ENCODE measurements at places on chromosomes 2 and 18.
A peak's percentile ranks its signal among the peaks of the same experiment; 100 is the strongest.

GRCh38 chr18:78323453-78324197, 656.0 kb upstream of the SALL3 start:
- DNase-seq: no peak

DNA sequence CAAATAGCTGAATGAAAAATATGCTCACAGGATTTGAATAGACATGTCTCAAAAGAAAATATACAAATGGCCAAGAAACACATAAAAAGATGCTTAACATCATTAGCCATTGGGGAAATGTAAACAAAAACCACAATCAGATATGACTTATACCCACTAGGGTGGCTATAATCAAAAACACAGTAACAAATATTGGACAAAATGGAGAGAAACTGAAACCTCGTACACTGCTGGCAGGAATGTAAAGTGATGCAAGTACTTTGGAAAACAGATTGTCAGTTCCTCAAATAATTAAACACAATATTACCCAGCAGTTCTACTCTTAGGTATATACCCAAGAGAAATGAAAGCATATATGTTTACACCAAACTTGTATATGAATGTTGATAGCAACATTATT, 213.0 kb downstream of the PHLPP1 start:
- DNase-seq: no peak

DNA sequence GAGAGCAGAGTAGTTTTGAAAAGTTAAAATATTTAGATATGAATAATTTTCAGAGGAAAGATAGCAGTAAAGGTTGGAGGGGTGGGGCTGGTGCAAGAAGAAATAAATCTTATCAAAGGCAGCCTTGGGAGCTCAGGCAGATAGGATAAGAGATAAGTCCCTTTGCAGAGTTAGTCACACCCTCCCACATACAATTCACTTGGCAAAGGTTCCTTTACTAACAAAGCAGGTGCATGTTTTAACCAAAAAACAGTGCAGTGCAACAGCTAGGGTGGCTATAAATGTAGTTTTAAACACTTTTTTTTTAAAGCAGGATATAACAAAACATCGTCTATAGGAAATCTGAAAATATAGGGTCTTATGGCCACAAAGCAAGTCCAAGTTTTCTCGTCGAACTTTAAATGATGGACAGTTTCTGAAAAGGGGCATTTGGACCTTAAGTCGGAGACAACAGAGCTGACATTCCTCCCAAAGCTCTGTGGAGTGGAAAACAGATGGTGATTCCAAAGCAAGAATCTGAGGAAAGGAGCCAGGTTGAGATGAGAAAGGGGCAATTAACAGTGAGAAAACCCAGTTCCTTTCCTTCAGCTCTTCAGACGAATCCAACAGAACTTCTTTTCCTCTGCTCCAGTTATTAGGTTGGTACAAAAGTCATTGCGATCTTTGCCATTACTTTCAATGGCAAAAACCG, 53.0 kb downstream of the EPHA4 start:
- no peak for DNase-seq

- no peak for DNase-seq
Measured at GRCh38 chr18:48693625-48694262, 154.9 kb downstream of the CTIF start.

DNA sequence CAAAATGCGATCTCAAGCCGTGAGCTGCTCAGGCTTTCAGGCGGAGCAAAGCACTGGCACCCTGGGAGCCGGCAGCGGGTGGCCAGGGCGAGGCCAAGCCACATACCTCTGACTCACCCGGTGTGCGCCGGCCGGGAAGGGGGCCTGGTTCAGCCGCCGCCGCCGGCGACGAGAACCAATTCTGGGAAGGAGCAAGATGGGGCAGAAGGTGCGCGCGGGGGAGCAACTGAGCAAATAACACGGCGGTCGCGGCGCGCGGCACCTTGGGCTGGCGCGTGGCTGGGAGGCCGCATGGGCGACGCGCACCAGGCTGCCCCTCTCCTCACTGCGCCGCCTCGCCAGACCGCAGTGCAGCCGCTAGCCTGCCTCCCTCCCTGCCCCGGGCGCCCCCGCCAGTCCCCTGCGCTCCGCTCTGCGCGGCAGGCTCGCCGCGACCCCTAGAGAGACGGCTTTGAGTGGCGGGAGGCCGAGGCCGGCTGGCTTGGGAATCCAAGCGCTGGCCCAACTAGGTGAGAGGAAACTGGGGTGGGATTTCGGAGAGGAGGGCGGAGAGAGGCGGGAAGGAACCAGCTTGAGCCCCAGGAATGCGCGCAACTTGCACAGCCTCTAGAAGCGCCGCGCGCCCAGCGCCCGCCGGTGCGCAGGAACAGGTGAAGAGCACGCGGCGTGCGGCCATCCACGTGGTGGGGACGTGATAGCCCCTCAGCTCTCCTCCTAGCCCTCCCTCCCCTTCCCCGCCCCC, 3.2 kb downstream of the NRP2 start:
- DNase-seq: peak; percentile 62

DNA sequence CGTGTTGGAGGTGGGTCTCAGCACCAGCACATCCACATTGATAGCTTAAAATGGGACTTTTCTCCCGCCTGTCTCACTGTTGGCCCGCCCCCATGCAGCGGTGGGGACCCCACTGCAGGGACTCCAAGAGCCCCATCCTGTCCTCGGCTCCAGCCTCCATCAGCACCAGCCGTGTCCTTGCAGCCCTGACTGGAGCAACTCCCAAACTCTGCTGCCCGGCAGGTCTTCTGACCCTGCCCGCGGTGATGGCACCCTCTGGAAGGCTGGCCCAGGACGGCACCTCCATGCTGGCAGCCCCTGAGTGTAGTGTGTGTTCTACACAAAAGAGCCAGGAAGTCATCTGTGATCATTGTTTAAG, 41.6 kb upstream of the KCNG2 start:
- no peak for DNase-seq

GRCh38 chr2:161578998-161579397, 45.2 kb upstream of the SLC4A10 start:
- no peak for DNase-seq

- DNase-seq: no peak
Measured at GRCh38 chr2:220433131-220433530, 805.7 kb downstream of the SLC4A3 start.

DNA sequence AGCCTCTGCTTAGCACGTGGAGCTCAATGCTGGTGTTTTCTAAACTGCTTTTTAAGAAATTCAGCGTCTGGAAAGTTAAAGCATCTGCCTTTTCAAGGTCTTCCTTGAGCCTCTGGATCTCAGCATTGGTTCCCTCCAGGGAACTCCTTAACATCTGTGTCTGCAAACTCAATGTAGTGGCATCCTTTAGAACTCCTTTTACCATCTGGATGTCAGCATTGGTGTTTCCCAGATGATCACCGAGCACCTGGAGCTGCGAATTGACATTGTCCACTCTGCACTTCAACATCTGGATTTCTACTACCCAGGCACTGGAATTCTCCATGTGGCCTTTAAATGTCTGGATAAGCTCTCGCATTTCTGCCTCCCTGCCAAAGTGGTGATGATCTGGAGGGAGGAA, 3.7 kb downstream of the CLEC4F start:
- peak; percentile 33 for DNase-seq

- no peak for DNase-seq
Measured at GRCh38 chr2:231535961-231536360, 5.7 kb upstream of the NMUR1 start.

GRCh38 chr2:85765081-85765731, 11.4 kb downstream of the ATOH8 start:
- DNase-seq: no peak

- no peak for DNase-seq
Measured at GRCh38 chr2:1538663-1539062, 125.4 kb downstream of the TPO start.

DNA sequence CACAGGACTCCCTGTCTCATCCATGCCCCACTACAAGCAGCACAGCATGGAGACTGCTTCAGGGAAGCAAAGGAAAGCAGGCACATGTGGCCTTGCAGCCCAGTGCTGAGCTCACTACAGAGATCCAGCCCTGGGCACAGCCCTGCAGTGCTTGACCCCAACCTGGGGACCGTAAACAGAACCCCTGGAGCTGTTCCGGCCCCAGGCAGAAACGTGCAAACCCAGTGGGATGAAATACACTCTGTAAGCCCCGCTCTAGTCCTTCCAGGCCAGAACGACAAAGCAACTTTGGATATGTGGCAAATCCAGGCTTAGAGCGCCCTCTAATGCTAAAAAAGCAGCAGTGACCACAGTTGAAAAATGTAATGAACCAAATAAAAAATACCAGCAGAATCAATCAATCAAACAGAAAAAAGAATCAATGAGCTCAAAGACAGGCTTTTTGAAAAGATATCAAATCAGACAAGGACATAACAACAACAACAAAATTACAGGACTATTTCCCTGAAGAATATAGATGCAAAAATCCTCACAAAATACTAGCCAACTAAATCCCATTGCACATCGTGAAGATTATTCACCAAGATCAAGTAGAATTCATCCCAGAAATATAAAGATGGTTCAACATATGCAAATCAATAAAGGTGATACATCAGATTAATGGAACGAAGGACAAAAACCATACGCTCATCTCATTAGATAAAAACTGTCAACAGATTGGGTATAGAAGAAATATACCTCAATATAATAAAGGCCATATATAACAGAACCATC, 45.6 kb downstream of the ZNF519 start:
- peak; percentile 26 for DNase-seq

DNA sequence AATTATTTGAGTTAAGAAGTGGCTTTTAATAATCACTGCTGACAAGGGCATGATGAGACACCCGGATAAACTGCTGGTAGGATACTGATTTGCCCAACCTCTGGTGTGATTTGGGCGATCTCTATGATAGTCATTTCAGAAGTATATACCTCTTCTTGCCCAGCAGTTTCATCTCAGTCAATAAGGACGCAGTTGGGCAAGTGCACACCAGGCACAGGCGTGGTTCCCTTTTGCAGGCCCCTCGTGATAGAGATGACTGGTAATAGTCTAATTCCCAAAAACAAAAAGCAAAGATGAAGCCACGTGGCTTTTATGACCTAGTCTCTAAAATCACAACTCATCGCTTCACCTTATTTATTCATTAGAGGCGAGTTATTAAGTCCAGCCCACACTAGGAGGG, 246.4 kb downstream of the PRKCE start:
- DNase-seq: no peak

GRCh38 chr18:25248755-25249154, 103.2 kb downstream of the ZNF521 start:
- no peak for DNase-seq

DNA sequence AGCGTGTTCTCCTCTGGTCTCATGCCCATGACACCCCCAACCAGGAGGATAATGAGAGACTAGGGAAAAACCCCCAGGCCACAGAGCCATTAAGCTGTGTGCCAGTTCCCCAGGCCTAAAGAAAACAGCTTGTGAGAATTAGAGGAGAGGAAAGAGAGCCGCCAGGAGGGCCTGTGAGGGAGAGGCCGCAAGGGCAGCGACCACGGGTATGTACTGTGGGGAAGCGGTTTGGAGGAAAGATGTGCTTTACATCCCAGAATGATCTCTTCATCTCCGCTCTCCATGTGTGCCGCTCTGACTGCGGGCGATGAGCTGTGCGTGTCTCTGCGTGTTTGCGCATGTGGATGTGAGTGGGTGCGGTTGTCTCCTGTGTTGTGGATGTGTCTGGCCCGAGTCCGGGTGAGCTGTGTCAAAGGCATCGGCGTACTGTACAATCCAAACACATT, 82.9 kb downstream of the DYSF start:
- DNase-seq: peak; percentile 69

DNA sequence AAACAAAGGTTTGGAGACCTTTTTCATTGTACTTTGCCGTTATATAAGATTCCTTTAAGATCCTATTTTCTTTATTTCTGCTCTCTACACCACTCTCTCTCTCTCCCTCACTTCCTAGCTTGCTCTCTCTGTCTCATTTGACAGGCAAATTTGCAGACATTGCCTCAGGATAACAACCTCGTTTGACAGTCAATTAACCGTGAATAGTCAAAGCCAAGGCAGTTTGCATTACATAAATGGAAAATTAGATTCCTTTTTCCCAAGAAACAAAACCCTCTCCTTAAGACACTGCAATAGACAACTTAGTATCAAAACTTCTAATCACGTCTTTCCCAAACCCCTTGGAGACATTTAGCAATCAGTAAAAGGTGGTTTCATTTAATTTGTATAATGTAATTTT, 7.4 kb downstream of the SKOR2 start:
- no peak for DNase-seq

GRCh38 chr2:48131539-48132270, 225.4 kb upstream of the FBXO11 start:
- DNase-seq: peak; percentile 70

DNA sequence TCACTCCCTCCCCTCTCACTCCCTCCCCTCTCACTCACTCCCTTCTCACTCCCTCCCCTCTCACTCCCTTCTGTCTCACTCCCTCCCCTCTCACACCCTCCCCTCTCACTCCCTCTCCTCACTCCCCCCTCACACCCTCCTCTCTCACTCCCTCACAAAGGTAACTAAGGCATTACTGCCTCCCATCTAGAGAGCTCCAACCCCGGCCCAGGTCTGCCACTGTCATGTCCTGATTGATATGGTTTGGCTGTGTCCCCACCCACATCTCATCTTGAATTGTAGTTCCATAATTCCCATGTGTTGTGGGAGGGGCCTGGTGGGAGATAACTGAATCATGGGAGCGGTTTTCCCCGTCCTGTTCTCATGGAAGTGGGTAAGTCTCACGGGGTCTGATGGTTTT, 359.9 kb upstream of the MYT1L start:
- no peak for DNase-seq

DNA sequence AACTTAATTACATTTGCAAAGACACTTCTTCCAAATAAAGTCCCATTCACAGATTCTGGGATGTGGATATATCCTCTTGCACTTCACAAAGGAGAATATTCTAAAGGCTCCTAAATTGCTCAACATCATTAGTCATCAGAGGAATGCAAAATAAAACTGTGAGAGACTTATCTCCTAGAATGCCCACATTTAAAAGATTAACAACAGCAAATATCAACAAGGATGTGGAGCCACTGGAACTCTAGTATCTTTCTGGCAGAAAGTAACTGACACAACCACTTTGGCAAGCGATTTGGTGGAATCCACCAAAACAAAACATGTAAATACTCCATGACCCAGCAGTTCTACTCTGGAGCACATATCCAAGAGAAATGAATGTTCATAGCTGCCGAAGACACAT, 4.6 kb downstream of the NEU2 start:
- no peak for DNase-seq

GRCh38 chr2:6526093-6526824, 339.4 kb downstream of the CMPK2 start:
- no peak for DNase-seq

DNA sequence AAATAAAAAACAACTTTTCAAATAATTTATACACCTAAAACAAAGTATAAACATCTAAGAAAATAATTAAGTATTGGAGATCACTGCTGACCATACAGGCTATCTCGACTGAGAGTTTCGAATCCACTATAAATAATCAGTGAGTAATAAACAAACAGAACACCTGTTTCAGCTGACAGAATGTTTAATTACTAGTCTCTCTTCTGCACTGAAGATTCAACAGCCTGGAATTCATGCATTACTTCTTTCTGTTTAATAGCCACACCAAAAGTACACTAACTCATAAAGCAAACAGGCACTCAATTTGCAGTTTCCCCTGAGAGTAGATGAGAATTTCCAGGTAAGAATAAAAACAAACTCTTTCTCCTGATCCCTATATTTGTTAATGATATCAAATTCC, 138.5 kb downstream of the RBMS1 start:
- DNase-seq: no peak

- DNase-seq: peak; percentile 31
Measured at GRCh38 chr2:112958428-112959108, 19.2 kb upstream of the IL36G start.

GRCh38 chr18:32337821-32338220, 132.9 kb downstream of the GAREM1 start:
- no peak for DNase-seq

GRCh38 chr2:83081826-83082690, 1377.0 kb downstream of the SUCLG1 start:
- peak; percentile 23 for DNase-seq

All from right hindlimb (tissue), 1 donor.